ENCODE measurements at places on chromosomes 6 and 20.

DNA sequence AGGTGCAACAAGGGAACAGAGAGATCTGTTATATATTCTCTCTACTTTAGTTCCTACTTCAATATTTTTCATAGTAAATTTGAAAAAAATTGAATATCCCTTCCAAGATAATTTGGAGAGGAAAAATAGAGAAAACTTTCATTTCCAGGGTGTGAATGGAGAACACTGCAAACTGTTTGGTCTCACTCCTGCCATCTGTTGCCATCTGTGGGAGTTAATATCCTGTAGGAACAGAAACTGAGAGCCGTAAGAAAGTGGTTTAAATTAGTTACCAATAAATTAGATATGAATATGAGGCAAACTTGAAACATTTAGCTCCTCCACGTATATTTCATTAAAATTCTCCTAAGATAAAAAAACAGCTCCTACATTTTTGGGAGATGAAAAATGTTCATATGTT is 4.2 kb downstream of the ZNF337 start:
- peaks cover 7% of the 10 kb centered on the region for H3K4me1 ChIP-seq
- no peak for DNase-seq
- no peaks in the 10 kb centered on the region for H3K27me3 ChIP-seq

GRCh38 chr20:36744764-36745191 is 1.1 kb downstream of the NDRG3 start:
- peak overlapping the region; percentile 88 for H3K4me3 ChIP-seq
- H3K4me1 ChIP-seq, result peaks cover 20% of the 10 kb centered on the region
- DNase-seq, result no peak

DNA sequence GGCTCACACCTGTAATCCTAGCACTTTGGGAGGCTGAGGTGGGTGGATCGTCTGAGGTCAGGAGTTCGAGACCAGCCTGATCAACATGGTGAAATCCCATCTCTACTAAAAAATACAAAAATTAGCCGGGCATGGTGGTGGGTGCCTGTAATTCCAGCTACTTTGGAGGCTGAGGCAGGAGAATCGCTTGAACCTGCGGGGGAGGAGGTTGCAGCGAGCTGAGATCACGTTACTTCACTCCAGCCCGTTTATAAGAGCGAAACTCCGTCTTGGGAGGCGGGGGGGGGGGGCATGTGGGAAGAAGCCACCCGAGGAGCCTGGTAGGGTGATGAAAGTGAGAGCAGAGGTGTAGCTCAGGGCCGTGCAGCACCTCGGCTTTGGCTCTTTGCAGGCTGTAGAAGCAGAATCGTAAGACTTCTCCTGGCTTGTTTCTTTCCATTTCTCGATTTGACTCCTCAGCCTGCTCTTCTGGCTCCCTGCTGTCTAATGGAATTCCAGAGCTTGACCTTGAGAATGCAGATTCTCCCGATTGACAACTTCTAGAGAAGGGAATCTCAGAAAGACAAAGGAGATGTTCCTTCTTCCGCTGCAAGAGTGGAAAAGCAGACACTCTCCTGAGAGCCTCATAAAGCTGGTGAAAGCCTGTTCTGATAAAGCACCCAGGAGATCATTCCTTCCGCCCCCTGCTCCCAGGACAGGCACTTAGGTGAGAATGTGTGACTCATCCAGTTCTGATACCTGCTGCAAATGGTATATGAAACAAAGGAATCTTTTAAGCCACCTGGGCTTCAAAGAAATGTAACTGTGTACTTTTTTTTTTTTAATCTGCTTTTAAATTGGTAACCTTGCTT is 26.0 kb upstream of the PPP1R16B start:
- peaks cover 11% of the 10 kb centered on the region for H3K4me1 ChIP-seq
- H3K4me3 ChIP-seq, result no peak overlapping the region
- H3K36me3 ChIP-seq, result peaks cover under 1% of the 10 kb centered on the region
- H3K27me3 ChIP-seq, result no peaks in the 10 kb centered on the region
- H3K27ac ChIP-seq, result no peak overlapping the region
- DNase-seq, result no peak

- no peak overlapping the region for H3K27ac ChIP-seq
- H3K4me1 ChIP-seq, result peaks cover 7% of the 10 kb centered on the region
- peaks cover 13% of the 10 kb centered on the region for H3K27me3 ChIP-seq
- peaks cover 6% of the 10 kb centered on the region for H3K36me3 ChIP-seq
- peak overlapping the region; percentile 15 for H3K4me3 ChIP-seq
- no peak for DNase-seq
These were observed 1.1 kb upstream of the ZBTB46 start for GRCh38 chr20:63831993-63832686.

DNA sequence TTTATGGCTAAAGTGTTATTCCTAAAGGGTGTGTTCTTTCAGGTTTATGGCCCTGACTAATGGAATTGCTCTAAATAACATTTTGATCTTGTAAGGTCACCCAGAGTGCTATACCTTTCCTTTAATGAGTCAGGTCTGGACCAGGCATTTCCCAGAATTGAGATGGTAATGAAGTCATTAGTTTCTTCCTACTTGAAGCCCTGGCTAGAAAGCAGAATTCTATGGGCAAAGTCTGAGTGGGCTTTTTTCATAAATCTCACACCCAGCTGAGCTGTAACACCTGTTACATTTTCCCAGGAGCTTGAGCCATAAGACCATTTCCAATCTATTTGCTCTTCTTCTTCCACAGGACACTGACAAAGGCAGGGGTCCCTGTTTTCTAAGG is 122.0 kb upstream of the ID4 start:
- no peak for DNase-seq
- no peak overlapping the region for H3K4me3 ChIP-seq
- no peaks in the 10 kb centered on the region for H3K4me1 ChIP-seq
- no peak overlapping the region for H3K27ac ChIP-seq

GRCh38 chr20:50959543-50960126 is 1.0 kb downstream of the MOCS3 start:
- no peaks in the 10 kb centered on the region for H3K36me3 ChIP-seq
- no peak for DNase-seq
- peak overlapping the region; percentile 100 for H3K27ac ChIP-seq
- peak overlapping the region; percentile 95 for H3K4me3 ChIP-seq
- peaks cover 29% of the 10 kb centered on the region for H3K4me1 ChIP-seq

- peak overlapping the region; percentile 91 for H3K4me3 ChIP-seq
- peaks cover 44% of the 10 kb centered on the region for H3K4me1 ChIP-seq
- H3K36me3 ChIP-seq, result peaks cover 4% of the 10 kb centered on the region
- DNase-seq, result no peak
These were observed 2.1 kb downstream of the FAM110A start for GRCh38 chr20:835608-836045.

DNA sequence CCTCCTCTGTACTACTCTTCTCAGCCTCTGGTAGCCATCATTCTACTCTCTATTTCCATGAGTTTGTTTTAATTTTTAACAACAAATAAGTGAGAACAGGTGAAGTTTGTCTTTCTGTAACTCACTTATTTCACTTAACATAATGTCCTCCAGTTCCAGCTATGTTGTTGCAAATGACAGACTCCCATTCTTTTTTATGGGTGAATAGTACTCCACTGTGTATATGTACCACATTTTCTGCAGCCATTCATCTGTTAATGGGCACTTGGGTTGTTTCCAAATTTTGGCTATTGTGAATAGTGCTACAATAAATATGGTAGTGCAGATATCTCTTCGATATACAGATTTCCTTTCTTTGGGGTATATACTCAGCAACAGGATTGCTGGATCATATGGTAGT is 73.7 kb upstream of the TNFRSF21 start:
- H3K27ac ChIP-seq, result no peak overlapping the region
- no peak overlapping the region for H3K4me3 ChIP-seq
- no peak for DNase-seq
- peaks cover 27% of the 10 kb centered on the region for H3K27me3 ChIP-seq
- peaks cover 6% of the 10 kb centered on the region for H3K36me3 ChIP-seq
- H3K4me1 ChIP-seq, result no peaks in the 10 kb centered on the region

DNA sequence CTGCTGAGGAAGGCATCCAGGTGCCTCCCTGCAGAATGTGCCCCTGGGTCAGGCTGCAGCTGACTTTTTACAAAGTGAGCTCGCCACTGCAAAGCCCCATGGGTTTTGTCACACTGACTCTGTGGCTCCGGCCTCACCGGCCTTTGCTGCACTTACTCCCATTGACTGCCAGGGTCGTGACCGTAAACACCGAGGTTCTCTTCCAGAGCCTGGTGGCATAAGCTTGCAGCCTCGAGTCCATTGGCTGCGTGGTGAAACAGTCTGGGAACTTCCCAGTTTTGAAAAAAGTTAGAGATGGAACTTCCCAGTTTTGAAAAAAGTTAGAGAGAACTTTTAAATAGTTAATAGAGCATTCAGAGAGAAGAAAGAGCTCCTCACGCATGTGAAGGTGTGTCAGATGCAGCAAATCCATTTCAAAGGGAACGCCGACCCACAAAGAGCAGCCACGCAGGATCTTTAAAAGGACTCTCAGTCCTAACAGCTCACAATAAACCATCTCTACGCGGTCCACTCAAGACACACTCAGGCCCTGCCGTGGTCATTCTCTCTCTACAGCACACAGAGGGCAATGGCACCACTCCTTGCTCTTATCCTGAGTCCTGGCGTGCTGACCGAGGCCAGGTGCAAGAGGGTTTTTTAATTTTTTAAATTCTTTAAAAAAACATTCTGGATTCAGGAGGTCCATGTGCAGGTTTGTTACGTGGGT is 12.8 kb downstream of the RAMACL start:
- H3K27me3 ChIP-seq, result no peaks in the 10 kb centered on the region
- H3K36me3 ChIP-seq, result peaks cover 6% of the 10 kb centered on the region
- no peak for DNase-seq
- peaks cover 3% of the 10 kb centered on the region for H3K4me1 ChIP-seq
- H3K4me3 ChIP-seq, result no peak overlapping the region
- no peak overlapping the region for H3K27ac ChIP-seq

DNA sequence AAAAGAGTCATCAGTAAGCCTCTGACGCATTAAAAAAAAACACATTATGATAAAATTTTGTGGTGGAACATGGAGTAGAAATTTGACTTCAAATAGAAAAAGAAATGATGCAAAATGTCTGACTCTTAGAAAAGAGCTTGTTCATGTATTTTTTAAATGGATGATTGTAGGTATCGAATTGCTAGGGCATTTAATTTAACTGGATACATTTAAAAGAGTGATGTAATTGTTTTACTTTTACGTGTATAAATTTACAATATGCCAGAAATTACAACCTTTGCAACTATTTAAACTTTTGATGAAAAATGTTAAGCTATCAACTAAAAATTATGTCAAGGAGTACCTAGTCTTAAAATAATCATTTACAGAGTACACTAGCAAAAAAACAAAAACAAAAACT is 4.5 kb upstream of the SDC4 start:
- H3K4me3 ChIP-seq, result no peak overlapping the region
- no peaks in the 10 kb centered on the region for H3K27me3 ChIP-seq
- no peaks in the 10 kb centered on the region for H3K36me3 ChIP-seq

DNA sequence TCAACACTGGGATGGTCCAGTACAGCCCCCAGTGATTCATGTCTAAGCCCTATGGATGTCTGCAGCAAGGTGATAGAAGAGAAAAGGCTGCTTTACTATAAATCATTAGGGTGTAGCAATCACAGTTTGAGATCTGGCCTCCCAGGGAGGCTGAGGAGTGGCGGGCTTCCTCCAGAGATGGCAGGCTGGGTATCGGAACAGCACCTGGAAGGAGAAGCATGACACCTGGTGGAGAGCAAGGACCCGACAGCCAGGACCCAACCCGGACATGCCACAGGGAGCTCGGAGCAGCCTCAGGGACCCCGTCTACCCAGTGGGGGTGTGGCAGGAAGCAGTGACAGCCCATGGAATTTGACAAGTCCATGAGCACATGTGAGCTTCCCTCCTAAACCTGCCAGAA is 114.8 kb upstream of the CD93 start:
- DNase-seq, result no peak
- peaks cover 5% of the 10 kb centered on the region for H3K4me1 ChIP-seq
- no peaks in the 10 kb centered on the region for H3K36me3 ChIP-seq
- no peak overlapping the region for H3K4me3 ChIP-seq
- H3K27ac ChIP-seq, result no peak overlapping the region
- peaks cover 30% of the 10 kb centered on the region for H3K27me3 ChIP-seq

GRCh38 chr6:24064832-24065231 is 61.2 kb upstream of the NRSN1 start:
- no peak overlapping the region for H3K4me3 ChIP-seq
- H3K27ac ChIP-seq, result no peak overlapping the region
- no peaks in the 10 kb centered on the region for H3K4me1 ChIP-seq
- H3K36me3 ChIP-seq, result no peaks in the 10 kb centered on the region
- no peak for DNase-seq

- H3K27me3 ChIP-seq, result no peaks in the 10 kb centered on the region
- DNase-seq, result no peak
- H3K36me3 ChIP-seq, result peaks cover 6% of the 10 kb centered on the region
- H3K27ac ChIP-seq, result no peak overlapping the region
These were observed 16.8 kb downstream of the TRIM26 start for GRCh38 chr6:30196376-30196775.

DNA sequence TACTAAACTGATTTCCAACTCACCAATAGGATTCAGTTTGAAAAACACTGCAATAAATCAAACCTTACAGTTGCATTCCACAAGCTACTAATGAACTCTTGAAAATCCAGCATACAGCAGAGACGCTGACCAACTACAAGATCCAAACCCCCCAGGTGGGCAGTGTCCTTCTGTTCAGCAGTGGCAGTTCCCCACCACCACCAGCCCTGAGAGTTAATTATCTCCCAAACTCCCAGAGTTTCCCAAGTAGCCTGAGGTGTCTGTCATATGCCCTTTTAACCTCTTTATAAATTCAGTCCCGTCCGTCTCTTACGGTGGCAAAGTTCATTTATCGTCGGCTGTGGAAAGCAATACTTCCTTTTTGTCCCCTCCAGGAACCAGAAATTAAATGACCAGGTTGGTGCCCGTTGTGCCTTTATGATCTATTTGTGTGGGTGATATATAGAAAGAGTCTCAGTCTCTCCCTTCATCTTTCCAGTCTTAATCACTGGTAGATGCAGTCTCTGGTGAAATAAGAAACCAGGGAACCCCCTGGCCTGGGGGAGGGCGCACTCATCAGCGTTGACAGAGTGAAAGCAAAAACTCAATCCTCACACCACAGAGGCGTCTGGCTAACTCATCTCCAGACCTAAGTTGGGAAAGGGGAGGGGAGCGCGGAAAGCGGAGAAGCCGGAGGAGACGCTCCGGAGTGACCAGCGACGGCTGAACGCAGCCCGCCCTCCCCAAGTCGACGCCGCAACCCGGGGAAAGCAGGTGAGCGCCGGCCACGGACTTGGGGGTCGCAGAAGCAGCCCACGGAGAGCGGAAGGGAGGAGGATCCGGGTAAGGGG is 717 bp downstream of the MRPL14 start:
- H3K4me3 ChIP-seq, result peak overlapping the region; percentile 89
- no peaks in the 10 kb centered on the region for H3K27me3 ChIP-seq
- peaks cover 6% of the 10 kb centered on the region for H3K36me3 ChIP-seq
- DNase-seq, result peak; percentile 90
- peak overlapping the region; percentile 76 for H3K27ac ChIP-seq

DNA sequence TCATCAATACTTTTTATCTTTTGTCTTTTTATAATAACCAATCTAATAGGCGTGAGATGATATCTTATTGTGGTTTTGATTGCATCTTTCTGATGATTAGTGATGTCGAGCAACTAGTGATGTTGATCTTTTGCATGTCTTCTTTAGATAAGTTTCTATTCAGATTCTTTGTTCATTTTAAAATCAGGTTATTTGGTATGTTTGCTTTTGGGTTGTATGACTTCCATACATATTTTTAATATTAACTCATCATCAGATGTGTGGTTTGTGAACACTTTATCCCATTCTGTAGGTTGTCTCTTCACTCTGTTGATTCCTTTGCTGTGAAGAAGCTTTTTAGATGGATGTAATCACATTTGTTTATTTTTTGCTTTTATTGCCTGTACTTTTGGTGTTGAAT is 295.8 kb downstream of the BCKDHB start:
- no peak overlapping the region for H3K4me3 ChIP-seq
- no peaks in the 10 kb centered on the region for H3K27me3 ChIP-seq
- peaks cover 5% of the 10 kb centered on the region for H3K4me1 ChIP-seq

GRCh38 chr6:570825-571224 is 86.1 kb downstream of the HUS1B start:
- no peak for DNase-seq
- peaks cover 8% of the 10 kb centered on the region for H3K4me1 ChIP-seq
- H3K27ac ChIP-seq, result no peak overlapping the region
- no peak overlapping the region for H3K4me3 ChIP-seq

Measured in natural killer cell treated with Interleukin-12 subunit alpha and Interleukin-12 subunit beta and Interleukin-15 and Interleukin-18, amount 100 ng/mL, for 72 hours (primary cell).